ENCODE measurements at places on chromosomes 13 and 19.

DNA sequence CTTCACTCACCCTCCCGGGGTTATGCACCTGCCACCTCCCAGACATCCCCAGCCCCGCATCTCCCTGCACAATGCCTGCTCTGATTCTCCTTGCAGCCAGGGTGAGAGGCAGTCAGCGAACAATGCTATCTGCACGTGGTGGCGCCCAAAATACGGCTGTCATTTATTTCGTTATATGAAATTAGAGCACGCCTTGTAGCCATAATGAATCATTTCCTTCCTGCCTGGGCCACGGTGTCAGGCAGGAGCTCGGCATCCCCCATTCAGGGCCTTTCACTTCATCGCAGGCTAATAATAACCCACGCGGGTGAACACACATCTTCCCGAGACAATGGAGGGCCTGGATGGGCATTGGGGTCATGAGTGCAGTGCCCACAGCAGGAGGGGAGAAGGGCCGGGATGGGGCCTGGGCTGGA is 143.8 kb upstream of the ZNF507 start:
- DNase-seq = no peak

GRCh38 chr19:31118287-31118955 is 230.8 kb downstream of the TSHZ3 start:
- DNase-seq = no peak

- DNase-seq = no peak
Measured at GRCh38 chr19:29401712-29402421, 123.9 kb upstream of the VSTM2B start.

DNA sequence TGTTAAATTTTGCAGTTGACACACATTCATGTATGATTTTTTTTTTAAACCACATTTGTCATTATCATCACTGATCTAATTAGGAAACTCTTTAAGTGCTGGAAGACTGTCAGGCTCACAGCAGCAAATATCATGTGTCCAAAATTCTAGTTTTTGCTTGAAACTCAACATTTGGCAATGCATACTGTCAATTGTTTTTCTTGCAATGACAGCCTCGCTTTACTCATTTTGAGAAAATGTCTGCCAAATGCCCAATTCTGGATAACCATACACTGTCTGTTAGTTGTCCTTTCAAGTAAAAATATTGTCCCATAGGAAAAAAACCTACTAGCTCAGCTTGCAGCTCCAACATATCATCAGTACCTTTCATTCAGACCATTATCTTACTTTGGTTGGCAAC is 523.9 kb upstream of the ARGLU1 start:
- no peak for DNase-seq

DNA sequence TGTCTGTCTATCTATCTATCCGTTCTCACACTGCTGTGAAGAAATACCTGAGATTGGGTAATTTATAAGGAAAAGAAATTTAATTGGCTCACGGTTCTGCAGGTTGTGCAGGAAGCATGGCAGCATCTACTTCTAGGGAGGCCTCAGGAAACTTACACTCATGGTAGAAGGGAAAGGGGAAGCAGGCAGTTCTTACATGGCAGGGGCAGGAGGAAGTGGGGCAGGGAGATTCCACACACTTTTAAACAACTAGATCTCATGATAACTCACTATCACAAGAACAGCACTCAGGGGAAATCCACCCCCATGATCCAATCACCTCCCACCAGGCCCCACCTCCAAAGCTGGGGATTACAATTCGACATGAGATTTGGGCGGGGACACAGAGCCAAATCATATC is 105.3 kb downstream of the SLC10A2 start:
- DNase-seq = no peak

- no peak for DNase-seq
Measured at GRCh38 chr13:102628559-102628958, 31.8 kb downstream of the TPP2 start.

- no peak for DNase-seq
Measured at GRCh38 chr19:54795758-54796157, 7.7 kb upstream of the KIR2DL4 start.

DNA sequence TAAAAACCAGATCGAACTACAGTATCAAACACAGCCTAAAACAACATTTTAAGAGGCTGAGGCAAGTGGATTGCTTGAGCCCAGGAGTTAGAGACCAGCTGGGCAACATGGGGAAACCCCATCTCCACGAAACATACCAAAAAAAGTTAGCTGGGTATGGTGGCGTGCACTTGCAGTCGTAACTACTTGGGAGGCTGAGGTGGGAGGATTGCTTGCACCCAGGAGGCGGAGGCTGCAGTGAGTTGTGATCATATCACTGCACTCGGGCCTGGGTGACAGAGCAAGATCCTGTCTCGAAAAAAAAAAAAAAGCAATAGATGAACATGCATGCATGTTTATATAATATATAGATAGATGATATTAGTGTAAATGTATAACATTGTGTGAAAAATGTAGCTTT is 5.2 kb upstream of the MRPS31 start:
- DNase-seq = no peak

GRCh38 chr19:31518216-31519020 is 169.2 kb upstream of the TSHZ3 start:
- no peak for DNase-seq

- no peak for DNase-seq
Measured at GRCh38 chr13:105442949-105443699, 1092.3 kb downstream of the EFNB2 start.

DNA sequence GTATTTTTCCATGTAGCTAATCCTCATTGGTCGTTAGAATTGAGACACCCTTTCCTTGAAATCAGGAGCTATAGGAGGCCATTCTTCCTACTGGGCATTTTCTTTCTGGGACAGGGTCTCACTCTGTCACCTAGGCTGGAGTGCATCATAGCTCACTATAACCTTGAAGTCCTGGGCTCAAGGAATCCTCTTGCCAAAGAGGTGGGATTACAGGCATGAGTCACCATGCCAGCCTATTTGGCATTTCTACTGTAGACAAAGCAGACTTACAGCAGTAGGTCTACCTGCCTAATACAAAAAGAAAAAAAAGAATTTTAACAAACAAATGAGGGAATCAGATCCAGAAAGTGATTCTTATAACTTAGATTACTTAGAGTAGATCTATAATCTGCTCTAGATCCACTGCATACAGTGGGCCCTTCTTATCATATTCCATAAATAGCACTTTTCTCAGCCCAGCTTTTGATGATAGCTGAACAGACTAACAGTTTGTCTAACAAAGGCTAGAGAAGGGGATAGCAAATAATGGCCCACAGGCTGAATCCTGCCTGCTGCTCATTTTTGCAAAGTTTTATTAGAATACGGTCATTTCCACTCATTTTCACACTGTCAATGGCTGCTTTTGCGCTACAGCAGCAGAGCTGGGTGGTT is 36.7 kb upstream of the USPL1 start:
- no peak for DNase-seq

- DNase-seq = no peak
Measured at GRCh38 chr19:45324349-45324907, 1.8 kb upstream of the CKM start.

DNA sequence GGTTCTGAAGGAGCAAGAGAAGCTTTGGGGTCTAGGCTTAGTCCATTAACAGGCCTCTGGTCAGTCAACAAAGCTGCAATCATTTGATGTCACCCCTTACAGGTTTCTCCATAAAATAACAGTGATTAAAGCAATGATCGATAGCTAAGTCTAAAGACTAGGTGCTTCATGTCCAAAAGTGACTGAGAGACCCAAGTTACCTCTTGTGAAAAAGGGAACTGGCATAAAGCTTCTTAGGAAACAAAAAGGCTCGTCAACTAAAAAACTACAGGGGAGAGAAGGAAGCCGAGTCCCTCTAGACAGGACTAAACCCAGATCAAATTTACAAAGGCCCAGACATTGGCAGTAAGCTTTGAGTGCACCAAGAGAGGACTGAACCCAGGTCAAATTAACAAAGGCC is 2.2 kb downstream of the DCUN1D2 start:
- no peak for DNase-seq

DNA sequence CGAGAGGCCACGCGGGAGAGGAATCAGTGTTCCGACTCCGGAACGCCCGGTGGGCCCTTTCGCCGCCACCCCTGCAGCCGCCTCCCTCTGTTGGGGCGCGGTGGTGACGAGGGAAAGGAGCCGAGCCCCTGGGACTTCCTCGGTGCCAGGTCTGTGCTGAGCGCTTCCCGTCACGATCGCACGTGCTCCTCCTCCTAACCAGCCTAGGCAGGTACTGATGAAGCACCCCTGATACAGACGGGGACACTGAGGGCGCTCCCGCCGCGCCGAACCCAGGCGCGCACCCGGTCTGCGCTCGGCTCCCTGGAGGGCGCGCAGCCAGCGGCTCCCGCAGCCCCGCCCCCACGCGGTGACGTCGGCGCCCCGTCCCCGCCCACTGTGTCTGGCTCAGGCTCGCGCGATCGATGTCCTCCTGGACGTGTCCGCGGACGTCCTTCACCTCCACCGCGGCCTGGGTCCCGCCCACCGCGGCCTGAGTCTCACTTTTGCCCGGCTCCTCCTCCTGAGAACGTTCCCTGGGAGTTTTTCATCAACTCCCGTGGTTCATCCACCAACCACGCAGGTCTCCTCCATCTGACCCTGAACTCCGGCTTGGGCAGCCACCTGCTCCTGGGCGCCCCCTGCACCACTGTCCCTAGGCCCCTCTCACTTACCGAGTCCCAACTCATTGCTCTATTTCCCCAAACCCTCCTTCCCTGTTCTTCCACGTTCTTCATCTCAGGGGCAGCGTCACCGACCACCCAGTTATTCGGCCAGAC is 2.6 kb upstream of the KLK15 start:
- DNase-seq = peak; percentile 25
